NCI-H1436 (cell line): ENCODE measurements at places on chromosomes 3 and 15.

GRCh38 chr3:193021506-193022010, 103.9 kb upstream of the MB21D2 start:
- DNase-seq, result no peak

DNA sequence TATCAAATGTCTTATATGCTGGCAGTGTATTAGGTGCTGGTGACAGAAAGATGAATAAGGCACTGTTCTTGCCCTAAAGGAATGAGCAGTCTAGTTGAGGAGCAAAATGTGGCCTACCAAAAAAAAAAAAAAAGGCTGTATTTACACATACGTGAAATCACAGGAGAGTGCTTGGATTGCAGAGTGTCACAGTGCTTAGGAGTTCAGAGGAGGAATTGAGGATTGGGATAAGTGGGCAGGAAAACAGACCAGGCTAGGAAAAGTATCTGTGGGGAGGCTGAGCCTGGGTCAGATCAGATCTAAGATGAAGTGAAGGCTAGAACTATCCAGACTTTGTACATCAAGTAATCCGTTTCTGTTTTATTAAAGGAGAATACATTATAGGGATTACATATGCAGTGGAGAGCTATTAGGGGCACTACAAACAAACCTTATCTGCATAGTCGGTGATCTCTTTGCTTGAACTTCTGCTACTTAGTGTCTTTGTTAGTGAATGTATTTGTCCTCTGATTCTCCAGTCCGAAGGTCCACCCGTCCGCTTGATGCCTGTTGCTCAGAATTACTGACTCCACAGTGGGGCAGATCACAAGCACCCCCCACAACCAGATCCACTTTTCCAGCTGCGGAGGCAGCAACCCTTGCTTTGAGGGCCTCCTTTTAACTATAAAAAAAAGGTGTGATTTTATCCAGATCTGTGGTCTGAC, 80.0 kb downstream of the FNDC3B start:
- DNase-seq, result no peak

- no peak for DNase-seq
Observed at GRCh38 chr3:141643796-141644195, 94.3 kb upstream of the RNF7 start.

GRCh38 chr15:75733761-75734651, 21.4 kb upstream of the CSPG4 start:
- no peak for DNase-seq

DNA sequence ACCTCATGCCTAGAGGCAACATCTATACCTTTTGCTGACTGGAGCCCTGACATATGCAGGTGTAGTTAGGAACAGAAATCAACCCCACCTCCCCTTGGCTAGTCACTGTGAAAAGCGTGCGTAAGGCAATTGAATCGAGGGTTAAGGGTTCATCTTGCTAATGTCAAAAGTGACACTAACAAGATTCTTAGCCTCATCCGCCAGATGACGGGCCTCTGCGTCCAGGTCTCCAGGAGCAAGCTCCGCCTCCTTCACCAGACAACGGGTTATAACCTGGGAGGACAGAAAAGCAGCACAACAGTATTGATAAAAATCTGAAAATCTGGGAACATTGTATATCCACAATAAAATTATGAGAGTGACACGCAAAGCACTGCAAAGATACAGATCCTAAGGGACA, 4.7 kb downstream of the SELENOS start:
- no peak for DNase-seq

DNA sequence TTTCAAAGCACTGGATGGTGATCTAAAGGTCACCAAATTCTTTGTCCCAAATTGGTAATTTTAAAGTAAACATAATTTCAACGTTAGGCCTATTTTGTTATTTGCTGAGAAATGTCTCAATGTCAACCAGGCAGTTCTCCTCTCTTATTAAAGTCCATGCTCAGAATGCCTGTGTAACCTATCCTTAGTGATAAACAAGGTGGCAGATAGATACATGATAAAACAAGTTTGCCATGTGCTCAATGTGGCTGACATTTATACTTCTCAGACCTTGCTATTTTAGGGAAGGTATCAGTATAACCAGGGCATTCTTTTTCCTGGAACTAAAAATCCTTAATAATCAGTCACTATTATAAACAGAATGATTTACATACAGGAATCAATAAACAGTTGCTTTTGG, 8.5 kb downstream of the MBNL1 start:
- DNase-seq, result no peak
